ENCODE measurements at places on chromosomes 3 and 15. TPM values are rescaled to one million over a fixed set of nuclear protein-coding genes. Genes with fewer than 3 reads are reported as not detected.

DNA sequence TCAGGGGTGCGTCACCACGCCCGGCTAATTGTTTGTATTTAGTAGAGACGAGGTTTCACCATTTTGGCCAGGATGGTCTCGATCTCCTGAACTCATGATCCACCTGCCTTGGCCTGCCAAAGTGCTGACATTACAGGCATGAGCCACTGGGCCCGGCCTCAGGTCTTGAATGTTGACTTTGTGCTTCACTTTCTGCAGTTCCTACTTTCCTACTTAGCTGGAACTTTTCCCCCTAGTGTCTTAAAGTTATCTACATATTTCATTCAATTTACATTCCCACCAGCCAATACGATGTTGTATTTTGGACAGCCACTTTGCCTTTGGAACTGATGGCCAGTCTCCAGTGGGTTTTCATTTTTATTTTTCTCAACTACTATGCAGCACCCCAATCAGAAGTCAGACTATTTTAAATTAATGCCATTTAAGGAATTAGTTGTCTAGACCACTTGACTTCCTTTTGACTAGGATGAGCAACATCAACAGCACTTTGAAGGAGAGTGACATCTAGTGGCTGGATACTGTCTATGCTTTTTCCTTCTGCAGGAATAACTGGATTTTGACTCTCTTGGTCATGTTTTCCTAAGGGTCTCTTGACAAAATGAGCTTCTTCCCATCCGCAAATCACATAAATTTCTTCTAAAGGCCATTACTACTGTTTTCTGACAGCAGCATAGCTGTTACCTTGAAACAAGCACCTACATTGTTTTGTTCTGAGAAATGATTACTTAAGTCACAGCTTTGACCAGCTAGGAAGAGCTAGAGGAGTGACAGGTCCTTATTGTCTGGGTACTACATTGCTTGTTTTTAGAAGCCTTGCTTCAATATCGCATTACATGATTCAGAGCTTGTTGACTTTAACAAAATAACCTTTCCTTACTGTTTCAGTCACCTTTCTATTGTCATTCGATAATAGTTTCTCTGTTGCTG, 140.2 kb downstream of the ITPR1 start:
- DNase-seq = no peak
- H3K4me1 ChIP-seq = no peaks in the 10 kb centered on the region
- H3K4me3 ChIP-seq = no peak overlapping the region
- no peaks in the 10 kb centered on the region for H3K36me3 ChIP-seq
- no peak overlapping the region for H3K27ac ChIP-seq

DNA sequence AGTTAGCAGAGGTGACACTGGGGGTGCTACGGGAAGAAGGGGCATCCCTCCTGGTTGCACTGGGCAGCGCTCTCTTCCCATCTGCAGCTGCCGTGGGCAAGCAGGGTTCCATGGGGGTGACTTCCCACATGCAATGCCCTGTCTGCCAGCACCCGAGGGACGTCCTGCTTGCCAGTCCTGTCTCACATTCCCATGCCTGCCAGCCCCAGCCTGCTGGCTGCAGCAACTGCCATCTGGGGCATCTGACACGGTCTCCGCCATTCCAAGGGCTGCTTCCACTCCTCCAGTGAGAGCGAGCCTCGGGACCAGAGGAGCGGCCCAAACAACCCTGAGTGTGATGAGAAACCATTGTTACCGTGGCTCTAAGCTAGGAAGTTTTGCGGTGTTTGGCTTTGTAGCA, 45.4 kb upstream of the RPL32 start:
- H3K27me3 ChIP-seq = peaks cover 46% of the 10 kb centered on the region
- no peak overlapping the region for H3K27ac ChIP-seq
- H3K36me3 ChIP-seq = no peaks in the 10 kb centered on the region
- H3K4me3 ChIP-seq = no peak overlapping the region
- H3K4me1 ChIP-seq = peaks cover 2% of the 10 kb centered on the region

GRCh38 chr15:68658151-68658550, 79.4 kb downstream of the CORO2B start:
- no peaks in the 10 kb centered on the region for H3K36me3 ChIP-seq
- no peak overlapping the region for H3K4me3 ChIP-seq
- no peak for DNase-seq
- peaks cover 3% of the 10 kb centered on the region for H3K4me1 ChIP-seq
- no peaks in the 10 kb centered on the region for H3K27me3 ChIP-seq

TMCO5A gene
- not detected for total RNA-seq

GRCh38 chr3:157807280-157807679, 298.9 kb downstream of the SHOX2 start:
- no peak overlapping the region for H3K4me3 ChIP-seq
- no peak for DNase-seq
- H3K4me1 ChIP-seq = no peaks in the 10 kb centered on the region
- no peak overlapping the region for H3K27ac ChIP-seq
- no peaks in the 10 kb centered on the region for H3K36me3 ChIP-seq
- H3K27me3 ChIP-seq = peaks cover 16% of the 10 kb centered on the region

GRCh38 chr3:184954251-184954650, 142.3 kb downstream of the VPS8 start:
- H3K4me3 ChIP-seq = no peak overlapping the region
- H3K4me1 ChIP-seq = peaks cover 17% of the 10 kb centered on the region
- peaks cover 39% of the 10 kb centered on the region for H3K36me3 ChIP-seq
- no peaks in the 10 kb centered on the region for H3K27me3 ChIP-seq
- no peak for DNase-seq

- DNase-seq = no peak
- peaks cover 10% of the 10 kb centered on the region for H3K4me1 ChIP-seq
- no peak overlapping the region for H3K4me3 ChIP-seq
- no peaks in the 10 kb centered on the region for H3K27me3 ChIP-seq
- no peak overlapping the region for H3K27ac ChIP-seq
Observed at GRCh38 chr3:193764959-193765358, 172.0 kb downstream of the OPA1 start.

DNA sequence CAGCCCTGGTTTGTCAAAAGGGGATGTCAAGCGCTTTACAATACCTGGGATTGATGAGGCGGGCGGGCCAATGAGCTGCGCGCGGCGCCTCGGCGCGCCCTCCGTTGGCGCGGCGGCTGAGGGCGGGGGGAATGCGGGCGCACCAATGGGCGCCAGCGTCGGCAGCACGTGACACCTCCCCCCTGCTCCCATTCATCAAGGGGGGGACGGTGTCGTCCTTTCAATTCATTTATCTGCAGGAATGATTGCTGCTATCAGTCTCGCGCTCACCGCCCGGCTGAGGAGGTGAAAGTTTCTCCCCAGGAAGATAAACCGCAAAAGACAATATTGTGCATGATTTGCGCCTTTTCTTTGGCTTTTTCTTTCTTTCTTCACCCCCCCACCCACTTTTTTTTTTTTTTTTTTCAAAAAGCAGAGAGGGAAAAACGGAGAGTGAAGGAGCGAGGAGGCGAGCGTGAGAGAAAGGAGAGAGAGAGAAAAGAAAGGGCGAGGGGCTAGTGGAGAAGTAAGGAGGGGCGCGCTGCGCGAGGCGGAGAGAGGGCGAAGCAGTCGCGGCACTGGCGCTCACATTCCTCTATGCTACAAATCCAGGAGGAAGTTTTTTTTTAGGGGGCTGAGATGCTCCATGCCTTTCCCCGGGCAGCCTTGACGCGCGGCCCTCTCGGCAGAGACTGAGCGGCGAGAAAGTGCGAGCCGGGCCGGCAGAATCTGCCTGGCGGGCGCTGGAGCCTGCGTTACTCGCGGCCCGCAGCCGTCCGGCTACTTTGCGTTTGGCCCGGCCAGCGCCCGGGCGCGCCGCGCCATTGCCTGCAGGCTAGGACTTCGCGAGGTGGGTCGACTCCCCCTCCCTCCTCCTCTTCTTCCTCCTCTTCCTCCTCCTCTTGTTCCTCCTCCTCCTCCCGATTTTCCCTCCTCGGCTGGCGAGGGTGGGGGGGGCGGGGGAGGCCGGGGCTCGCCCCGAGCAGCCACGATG, at the start of gene ZIC1:
Gene ZIC1 (plus strand): TSS at position 223 of the 973 bp plus-strand sequence. CDS start 748 bp downstream, at position 971.
- peaks cover 97% of the 10 kb centered on the region for H3K27me3 ChIP-seq
- H3K4me1 ChIP-seq = peaks cover 18% of the 10 kb centered on the region

DNA sequence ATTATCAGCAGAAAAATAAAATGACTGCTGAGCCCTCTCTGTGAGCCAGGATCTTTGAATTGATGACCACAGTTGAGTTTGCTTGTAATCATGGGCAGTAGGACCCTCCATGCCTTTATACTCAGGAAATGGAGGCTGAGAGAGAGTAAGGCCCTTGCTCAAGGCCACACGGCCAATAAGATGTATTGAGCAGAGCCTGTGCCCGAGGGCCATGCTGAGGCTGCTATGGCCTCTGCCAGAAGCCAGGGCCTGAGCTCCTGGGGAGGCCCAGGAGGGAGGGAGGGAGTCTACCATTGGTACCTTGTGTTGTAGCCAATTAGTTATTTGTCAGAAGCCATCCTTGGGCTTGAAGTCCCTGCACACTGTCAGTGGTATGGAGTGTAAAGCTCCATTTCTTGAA, 151.4 kb downstream of the DNAJB8 start:
- H3K4me3 ChIP-seq = no peak overlapping the region
- peaks cover 21% of the 10 kb centered on the region for H3K4me1 ChIP-seq
- DNase-seq = no peak
- H3K27ac ChIP-seq = no peak overlapping the region
- no peaks in the 10 kb centered on the region for H3K27me3 ChIP-seq

DNA sequence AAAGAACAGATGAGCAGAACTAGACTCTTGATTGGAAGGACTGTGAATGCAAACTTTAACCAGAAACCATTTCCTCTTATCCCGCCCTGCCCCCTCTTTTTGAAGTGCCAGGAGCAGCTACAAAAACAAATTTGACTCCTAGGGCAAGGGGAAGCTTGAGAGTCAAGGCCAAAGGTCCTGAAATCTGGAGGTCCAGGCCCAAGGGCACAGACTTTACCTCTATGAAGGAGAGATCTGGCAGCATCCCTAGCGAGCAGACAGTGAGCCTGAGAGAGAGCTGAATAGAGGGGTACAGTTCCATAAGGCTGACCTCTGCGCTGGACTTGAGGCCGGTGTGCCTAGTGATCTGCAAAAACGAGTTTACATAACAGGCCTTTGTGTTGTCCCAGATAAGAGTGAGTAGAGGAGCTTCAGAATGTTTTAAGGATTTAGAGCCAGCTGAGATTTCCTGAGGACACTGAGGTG, 5.1 kb downstream of the RAB43 start:
- H3K36me3 ChIP-seq = peaks cover 12% of the 10 kb centered on the region
- no peaks in the 10 kb centered on the region for H3K27me3 ChIP-seq
- no peak for DNase-seq
- peak overlapping the region; percentile 88 for H3K27ac ChIP-seq
- no peak overlapping the region for H3K4me3 ChIP-seq
